EL (cell line): ENCODE measurements at places on chromosomes 13 and 19.
A peak's percentile ranks its signal among the peaks of the same experiment; 100 is the strongest.

DNA sequence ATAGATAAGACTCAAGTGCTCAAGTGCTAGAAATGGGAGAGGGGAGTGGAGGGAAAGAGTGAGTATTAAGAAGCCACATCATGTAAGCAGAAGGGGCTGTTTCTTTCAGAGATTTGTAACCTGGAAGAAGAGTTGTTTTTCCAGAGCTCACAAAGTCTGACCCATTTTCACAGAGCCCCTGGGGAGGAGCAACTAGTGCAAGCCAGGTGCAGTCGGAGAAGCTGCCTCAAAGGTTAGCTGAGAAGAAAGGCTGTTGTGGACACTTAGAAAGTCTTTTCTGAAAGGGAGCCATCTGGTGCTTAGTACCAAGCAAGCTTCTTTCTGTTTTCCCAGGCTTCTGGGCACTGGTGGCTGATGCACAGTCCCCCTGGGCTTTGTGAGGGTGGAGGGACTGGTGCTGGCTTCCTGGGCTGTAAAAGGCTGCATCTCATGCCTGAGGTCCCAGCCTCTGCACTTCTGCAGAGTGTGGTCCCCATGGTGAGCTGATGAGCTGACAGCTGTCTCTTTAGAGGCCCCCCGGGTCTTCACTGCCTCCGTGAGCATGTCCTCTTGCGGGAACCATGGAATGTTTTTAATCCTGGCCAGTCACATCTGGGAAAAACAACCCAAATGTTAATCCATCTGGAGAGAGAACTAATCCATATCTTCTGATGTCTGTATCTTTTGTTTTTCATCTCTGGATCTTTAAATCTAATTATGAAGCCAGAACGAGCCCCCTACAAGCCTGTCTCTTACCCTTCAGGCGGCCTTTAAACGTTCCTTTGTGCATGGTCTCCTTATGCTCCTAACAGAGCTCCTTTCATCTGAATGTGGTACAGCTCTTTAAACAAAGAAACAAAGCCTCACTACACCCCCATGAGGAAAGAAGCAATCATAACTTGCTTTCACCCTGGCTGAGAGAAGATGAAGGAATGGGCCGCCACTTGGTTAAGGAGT is 40.2 kb downstream of the OLFM4 start:
- no peak for DNase-seq

GRCh38 chr19:45502111-45502510 is 3.9 kb downstream of the PPM1N start:
- no peak for DNase-seq

DNA sequence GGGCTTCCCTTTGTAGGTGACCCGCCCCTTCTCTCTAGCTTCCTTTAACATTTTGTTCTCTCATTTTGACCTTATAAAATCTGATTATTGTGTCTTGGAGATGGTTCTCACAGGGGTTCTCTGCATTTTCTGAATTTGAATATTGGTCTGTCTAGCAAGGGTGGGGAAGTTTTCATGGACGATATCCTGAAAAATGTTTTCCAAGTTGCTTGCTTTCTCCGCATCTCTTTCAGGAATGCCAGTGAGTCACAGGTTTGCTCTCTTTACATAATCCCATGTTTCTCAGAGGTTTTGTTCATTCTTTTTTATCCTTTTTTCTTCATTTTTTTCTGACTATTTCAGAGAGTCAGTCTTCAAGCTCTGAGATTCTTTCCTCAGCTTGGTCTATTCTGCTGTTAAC is 53.6 kb downstream of the POSTN start:
- no peak for DNase-seq

DNA sequence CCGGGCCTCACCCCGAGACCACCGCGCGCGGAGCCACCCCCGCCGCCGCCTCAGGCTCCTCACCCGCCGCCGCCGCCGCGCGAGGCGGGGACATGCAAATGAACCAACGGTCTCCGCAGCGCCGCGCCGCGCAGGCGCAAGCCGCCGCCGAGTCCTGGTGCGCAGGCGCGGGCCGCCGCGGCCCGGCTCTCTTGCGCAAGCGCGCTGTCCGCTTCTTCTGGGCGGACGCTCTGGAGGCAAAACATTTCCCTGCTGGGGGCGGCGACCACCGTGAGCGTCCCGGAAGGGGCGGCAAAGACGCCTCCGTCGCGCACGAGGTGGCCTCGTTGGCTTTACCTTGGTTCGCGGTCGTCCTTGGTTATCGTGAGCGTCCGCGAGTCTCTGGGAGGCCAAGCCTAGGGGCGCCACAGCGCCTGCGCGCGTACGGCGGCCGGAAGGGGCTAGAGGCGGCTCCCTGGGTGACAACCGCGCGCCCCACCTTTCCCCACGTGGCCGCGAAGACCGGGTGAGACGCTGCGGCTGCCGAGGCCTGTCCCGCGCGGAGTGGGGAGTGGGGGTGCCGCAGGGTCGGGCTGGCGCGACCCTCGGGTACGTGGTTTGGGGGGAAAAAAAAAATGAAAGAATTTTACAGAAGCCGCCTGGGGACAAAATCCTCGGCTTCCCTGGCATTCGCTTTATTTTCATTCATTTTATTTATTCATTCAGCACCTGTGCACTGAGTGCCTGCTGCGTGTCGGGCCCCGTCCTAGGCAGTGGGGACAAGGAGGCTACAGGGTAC is at the start of the genes ARMC6 and SUGP2:
TSS of gene ARMC6 (plus strand) at position 178 of the 778 bp plus-strand sequence. CDS start 607 bp downstream, outside the sequence.
TSS of gene SUGP2 (minus strand) at position 92 of the 778 bp plus-strand sequence. CDS start 2,446 bp downstream, outside the sequence.
- DNase-seq, result peak; percentile 88

- DNase-seq, result no peak
These were observed 67.1 kb downstream of the KDM4B start for GRCh38 chr19:5035793-5036697.

- peak; percentile 82 for DNase-seq
These were observed 4.6 kb upstream of the TPP2 start for GRCh38 chr13:102591988-102592781.

DNA sequence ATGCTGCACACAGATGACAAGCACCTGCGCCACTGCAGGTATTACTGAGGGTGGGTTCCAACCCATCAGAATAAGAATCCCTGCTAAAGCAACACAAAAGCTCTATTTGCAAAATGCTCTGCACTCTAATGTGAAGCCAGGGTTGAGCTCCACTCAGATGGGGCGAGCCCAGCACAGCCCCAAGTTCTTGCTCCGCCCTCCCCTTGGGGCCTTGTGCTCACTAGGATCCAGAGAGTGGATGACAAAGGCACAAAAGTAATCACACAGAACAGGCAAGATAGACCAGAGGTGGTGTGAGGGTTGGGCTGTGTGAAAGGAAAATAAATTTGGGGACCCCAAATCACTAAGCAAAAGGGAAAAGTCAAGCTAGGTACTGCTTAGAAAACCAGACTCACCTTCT is 8.2 kb upstream of the ZNF611 start:
- DNase-seq, result no peak

DNA sequence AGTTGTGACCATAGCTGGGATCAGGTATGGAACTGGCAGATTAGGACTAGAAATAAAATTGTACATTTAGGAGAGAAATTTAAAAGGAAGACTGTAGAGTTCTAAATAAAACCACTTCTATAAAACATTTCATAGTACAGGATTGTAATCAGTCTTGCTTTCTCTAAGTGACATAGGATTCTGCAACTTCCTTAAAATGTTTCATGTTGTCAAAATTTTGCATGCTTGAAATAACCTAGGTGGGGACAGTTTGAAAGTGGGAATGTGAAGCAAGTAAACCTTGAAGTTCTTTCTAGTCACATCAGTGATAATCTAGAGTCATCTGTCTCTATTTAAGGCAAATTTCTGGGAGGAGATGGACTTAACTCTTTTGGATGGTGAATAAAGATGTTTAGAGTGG is 6.7 kb downstream of the TM9SF2 start:
- no peak for DNase-seq

DNA sequence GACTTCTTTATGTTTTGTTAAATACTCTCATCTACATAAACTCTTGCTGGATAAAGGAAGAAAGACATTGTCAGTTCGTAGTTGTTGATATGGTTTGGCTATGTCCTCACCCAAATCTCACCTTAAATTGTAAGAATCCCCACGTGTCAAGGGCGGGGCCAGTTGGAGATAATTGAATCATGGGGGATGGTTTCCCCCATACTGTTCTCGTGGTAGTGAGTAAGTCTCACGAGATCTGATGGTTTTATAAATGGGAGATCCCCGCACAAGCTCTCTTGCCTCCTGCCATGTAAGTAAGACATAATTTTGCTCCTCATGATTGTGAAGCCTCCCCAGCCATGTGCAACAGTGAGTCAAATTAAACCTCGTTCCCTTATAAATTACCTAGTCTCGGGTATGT is 3.6 kb downstream of the ADGRE1 start:
- no peak for DNase-seq

DNA sequence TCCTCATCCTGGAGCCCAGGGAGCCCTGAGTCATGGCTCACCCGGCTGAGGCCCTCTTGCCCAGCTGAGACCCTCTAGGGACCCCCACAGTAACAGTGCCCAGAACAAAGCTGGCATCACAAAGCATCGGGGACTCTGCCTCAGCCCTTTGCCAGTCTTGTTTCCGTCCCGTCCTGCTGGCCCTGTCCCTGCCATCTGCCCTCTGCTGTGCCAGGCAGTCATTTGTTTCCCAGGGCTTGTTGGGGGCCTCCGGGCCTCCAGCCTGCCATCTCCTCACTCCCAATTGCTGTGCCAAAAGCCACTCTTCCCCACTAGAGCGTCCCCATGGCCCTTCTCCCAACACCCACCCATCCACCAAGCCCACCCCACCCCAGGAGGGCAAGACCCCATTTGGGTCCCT is 64.2 kb downstream of the SMARCA4 start:
- no peak for DNase-seq

GRCh38 chr19:43774103-43774939 is 6.5 kb downstream of the KCNN4 start:
- peak; percentile 69 for DNase-seq

- DNase-seq, result no peak
These were observed 17.6 kb downstream of the DCAF15 start for GRCh38 chr19:13969897-13970296.

GRCh38 chr19:12090807-12091206 is 26.3 kb downstream of the ZNF844 start:
- peak; percentile 50 for DNase-seq

- no peak for DNase-seq
These were observed 67.8 kb downstream of the RASA3 start for GRCh38 chr13:114064450-114065140.

DNA sequence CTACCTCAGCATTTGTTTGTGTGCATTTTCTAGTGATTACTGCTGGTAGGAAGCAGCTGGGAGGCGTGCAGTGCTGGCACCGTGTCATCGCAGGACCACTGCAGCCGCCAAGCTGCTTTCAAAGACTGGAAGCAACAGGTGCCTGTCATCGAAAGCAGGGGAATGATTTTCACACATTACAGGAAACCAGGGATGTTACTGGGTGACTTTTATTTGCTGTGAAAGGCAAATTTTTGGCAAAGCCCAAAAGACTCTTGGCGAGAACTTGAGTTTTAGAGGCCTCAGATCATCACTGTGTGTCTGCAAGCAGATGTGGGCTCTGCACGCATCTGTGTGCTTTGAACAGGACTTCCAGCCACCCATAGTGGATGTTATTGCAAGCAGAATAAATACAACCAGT is 176.4 kb downstream of the FLT1 start:
- DNase-seq, result no peak

GRCh38 chr19:5430237-5430636 is 25.0 kb upstream of the ZNRF4 start:
- DNase-seq, result no peak

DNA sequence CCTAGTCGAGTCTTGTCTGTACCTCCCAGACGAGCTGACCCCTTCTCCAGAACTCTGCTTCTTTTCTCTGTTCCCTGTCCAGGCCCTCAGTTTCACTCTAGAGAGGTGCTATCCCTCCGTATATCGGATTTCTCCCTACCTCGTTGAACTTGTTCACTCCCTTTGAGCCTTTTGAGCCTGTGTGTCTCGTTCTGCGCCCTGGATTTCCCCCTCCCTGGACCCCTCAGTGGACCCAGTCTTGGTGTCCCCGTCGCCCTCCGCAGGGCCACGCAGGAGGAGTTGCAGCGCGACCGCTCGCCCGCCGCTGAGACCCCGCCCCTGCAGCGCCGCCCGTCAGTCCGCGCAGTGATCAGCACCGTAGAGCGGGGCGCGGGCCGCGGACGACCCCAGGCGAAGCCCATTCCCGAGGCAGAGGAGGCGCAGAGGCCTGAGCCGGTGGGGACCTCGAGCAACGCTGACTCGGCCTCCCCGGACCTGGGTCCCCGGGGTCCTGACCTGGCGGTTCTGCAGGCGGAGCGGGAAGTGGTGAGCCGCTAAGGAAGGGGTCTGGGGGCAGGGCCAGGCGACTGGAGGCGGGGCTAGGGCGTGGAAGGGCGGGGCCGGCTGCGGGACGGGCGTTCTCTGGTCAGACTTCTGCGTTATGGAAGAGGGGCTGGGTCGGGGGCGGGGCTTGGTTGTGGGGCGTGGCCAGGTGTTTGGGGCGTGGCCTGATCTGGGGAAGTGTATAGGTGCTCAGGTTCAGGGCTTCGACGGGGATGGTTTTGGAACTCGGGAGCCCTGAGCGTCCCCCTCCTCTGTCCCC is 5.5 kb downstream of the EPS8L1 start:
- DNase-seq, result peak; percentile 60

- DNase-seq, result peak; percentile 41
These were observed 40.8 kb upstream of the TPP2 start for GRCh38 chr13:102555914-102556553.

GRCh38 chr19:41990028-41990427 is 4.0 kb downstream of the ATP1A3 start:
- DNase-seq, result no peak

- no peak for DNase-seq
These were observed 196.9 kb downstream of the TM9SF2 start for GRCh38 chr13:99698010-99698815.

GRCh38 chr13:24281188-24282008 is 28.0 kb upstream of the C1QTNF9 start:
- DNase-seq, result no peak

GRCh38 chr13:44750630-44751029 is 174.5 kb upstream of the TSC22D1 start:
- no peak for DNase-seq

GRCh38 chr19:29060813-29061364 is 152.1 kb downstream of the UQCRFS1 start:
- no peak for DNase-seq

DNA sequence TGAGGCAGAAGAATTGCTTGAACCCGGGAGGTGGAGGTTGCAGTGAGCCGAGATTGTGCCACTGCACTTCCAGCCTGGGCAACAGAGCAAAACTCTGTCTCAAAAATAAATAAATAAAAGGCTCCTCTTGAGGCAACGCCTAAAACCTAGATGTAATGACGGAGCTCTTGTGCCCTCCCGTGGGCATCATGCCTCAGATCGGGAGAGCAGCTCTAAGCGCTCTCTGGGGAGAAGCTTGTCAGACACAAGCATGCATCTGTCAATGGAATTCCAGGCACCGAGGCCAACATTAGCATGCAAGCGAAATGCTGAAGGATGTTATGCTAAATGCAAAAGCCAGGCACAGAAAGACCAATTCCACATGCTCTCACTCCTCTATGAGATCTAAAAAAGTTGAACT is 45.6 kb upstream of the MRI1 start:
- DNase-seq, result peak; percentile 77
